ENCODE measurements at places on chromosomes 6 and 20.

GRCh38 chr20:43751167-43752050 is 24.6 kb upstream of the GTSF1L start:
- DNase-seq, result no peak

- DNase-seq, result no peak
Observed at GRCh38 chr6:82467338-82467737, 103.7 kb downstream of the TPBG start.

DNA sequence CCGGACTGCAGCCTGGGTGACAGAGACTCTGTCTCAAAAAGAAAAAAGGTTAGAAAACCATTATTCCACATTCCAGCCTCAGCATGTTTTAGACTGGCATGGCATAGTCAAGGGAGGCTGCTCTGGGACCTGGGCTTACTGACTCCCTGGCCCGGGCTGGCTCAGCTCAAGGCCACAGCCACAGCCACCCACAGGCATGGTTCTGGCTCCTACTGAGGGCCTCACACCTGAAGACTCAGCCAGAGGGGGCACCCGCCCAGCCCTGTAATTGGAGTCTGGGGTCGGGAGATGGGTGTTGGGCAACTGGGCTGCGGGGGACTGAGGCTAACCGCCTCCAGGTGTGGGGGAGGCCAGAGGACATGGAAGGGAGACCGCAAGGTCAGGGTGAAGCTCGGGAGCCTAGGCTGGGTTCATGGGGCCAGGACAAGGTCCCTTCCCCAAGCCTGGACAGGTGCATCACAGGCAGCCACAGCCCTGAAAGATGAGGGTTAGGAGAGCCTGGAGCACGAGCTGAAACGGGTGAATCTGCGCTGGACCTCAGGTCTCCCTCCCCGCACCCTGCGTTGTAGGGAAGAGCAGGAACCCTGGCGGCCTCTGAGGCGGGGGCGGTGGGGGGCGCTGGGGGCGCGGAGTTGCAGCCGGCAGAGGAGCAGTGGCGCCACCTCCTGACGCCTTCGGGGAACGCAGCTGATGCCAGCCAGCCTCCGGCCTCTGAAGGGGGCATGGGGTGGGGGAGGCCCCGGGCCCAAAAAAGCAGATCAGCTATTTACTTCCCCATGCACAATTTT is 67.7 kb upstream of the SRSF6 start:
- no peak for DNase-seq

DNA sequence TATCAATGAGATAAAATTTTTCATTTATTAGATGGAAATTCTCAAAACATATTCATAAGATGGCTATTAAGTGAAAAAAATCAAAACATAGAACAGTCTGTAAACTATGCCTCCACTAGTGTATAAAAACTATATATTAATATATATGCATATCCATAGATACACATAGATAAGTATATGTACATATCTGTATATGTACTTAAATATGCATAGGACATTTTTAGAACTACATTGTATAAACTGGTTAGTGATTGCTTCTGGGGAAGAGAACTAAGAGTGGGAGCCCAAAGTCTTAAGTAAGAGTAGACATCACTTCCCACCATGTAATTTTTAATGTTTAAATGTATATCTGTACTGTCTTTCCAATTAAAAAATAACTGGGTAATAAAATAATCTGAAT is 31.5 kb downstream of the IPCEF1 start:
- no peak for DNase-seq

DNA sequence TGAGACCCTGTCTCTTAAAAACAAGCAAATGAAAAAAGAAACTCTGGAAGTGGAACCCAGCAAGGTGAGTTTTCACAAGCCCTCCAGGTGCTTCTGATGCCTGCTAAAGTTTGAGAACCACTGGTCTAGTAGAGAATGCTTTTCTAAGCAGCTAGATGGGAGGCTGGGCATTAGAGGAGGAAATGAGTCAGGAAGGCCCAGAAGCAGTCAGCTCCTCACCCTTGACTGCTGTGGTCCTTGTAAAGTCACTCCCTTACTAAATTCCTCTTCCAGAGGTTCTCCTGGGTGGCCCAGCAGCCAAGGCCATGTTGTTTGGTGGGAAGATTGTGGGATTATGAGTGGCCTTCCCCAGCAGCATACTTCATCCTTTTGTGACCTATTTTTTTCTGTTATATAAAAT is 52.0 kb upstream of the FYN start:
- DNase-seq, result no peak

GRCh38 chr6:82963191-82963925 is 102.3 kb downstream of the UBE3D start:
- no peak for DNase-seq

DNA sequence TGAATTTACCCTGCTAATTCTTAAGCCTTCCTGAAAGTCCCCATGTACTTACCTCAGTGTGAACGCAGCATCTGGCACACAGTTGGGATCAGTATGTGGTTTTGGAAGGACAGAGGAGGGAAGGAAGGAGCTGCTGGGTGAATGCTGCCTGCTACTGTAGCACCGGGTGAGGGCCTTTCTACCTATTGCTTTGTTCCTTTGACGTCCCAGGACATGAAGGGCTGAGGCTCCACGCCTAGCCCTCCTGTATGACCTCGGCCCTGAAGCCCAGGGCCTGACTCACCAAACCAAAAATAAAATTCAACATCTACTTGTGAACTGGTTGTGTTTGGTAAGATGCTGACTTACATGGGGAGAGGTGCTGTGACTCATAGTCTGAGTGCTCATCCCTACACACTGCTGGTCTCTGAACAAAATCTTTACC is 51.1 kb downstream of the ARID1B start:
- DNase-seq, result no peak

DNA sequence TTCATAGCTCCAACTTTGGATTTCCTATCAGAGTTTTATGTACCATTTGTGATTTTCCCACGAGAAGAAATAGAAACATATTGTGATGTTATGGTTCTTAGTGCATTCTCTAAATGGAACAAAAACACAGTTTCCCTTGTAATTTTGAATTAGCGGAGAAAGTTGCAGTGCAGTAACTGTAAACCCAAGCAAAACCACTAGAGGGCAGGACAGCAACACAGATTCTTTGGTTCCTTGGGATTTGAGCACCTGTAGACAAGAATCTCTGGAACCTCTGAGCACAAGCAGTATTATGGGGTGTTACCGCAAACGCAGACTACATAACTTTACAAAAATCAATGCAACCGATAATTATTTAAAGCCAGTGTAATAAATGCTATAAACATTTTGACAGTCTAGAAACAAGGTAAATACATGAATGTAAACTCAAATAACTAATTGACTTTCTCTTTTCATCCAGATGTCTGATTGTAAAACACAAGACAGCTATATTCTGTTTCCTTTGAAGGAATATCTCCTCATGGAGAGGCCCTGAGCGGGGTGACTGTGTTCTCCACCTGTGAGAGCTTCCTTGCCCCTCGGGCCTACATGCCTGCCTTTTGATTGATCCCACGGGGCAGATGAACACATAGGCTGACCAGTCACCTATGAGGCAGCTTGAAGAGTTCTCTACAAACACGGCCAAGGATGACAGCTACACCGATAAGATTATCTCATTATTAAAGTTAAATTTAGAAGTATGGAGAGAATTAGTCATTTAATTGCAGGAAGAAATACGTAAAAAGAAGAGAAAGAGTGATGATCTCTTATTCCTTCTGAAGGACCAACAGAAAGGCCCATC is 67.5 kb upstream of the COL21A1 start:
- no peak for DNase-seq

- no peak for DNase-seq
Observed at GRCh38 chr20:251354-251753, 6.2 kb upstream of the DEFB132 start.

GRCh38 chr6:169921853-169922824 is 170.7 kb downstream of the ERMARD start:
- DNase-seq, result no peak

GRCh38 chr6:4818272-4818938 is 42.2 kb downstream of the CDYL start:
- DNase-seq, result no peak

DNA sequence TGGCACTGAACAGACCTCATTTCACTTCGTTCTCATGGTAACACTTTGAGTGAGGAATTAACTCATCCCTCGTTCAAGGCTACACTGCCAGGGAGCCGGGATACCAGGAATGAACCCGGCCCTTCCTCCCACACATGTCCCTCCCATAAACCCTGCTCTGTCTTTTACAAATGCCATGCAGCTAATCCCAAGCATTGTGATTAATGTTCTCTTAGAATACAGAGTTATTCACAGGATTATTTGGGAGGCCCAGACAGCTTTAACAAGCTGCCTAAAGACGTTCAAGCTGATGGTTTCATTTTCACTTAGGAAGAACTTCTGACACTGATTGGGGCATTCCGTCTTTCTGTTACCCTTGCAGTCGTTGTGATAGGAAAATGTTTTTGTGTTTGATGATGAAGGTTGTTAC is 42.5 kb upstream of the CD83 start:
- no peak for DNase-seq

DNA sequence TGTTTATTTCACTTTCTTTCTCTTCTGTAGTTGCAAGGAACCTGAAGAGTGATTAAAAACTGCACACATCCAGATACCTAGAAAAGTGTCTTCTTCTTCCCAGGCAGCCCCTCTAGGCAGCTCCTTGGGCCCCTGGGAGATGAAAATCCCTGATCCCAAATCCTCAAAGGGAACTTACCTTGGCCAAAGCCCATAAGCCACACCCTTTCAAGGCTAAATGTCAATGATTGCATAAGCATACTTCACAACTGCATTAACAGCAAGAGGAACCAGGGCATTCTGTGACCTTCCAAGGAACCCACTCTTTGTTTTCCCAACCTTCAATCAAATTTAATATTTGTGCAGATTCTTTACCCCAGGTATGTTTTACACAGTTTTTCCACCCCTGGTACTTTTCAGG is 4.4 kb upstream of the HMGN3 start:
- no peak for DNase-seq

DNA sequence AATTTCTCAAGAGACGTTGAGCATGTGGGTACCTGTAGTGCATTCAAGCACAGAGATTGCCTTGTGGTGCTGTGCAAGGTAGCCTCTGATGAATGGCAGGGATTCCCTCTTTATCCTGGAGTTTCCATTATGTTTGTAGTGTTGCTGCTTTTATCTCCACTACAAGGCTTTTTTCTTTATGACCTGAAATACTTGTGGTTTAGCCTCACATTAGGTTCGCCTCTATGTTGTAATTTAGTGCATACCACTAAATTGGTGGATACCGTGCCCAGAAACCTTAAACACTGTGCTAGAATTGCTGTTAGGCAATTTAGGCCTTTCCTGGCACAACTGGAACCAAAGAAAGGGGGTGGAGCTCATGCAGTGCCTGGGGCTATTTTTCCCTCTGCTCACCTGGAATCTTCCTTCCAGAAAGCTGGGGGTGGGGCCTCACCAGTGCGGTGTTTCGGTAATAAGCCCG is 76.8 kb downstream of the NCOA7 start:
- DNase-seq, result no peak

- DNase-seq, result no peak
Observed at GRCh38 chr6:87723170-87724078, 21.4 kb upstream of the AKIRIN2 start.

GRCh38 chr6:44243345-44243744 is 3.6 kb upstream of the HSP90AB1 start:
- DNase-seq, result no peak

DNA sequence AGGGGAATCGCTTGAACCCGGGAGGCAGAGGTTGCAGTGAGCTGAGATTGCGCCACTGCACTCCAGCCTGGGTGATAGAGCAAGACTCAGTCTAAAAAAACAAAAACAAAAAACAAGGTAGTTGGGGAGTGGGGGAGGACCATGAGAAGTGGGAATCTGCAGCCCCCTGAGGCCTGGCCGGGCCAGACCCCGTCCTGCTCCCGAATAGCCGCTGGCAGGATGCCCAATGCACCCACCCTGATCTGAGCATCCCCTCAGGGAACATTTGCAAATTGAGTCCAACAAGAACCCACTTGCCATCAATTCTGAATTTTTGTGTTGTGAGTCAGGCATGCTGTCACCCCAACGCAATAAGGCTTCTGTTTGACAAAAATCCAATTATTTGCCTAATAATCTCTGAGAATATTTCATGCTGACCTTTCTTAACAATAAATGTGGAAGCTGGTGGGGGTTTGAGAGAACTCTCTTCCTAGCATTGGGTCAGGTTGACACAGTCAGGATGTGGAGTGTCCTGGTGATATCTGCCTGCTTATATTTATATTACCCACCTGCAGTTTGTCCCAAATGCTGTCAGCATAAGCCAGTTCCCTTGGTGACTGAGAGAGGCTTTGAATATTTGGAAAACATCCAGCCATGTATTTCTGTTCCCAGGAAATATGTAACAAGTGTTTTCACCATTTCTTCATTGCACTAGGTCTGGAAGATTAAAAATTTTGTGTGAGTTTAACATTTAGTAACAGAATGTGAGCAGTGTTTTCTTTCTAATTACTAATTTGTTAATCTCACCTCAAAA is 28.4 kb upstream of the FRMD1 start:
- DNase-seq, result no peak

GRCh38 chr20:11274141-11274594 is 600.4 kb upstream of the JAG1 start:
- DNase-seq, result no peak

- no peak for DNase-seq
Observed at GRCh38 chr6:158028421-158028820, 46.8 kb downstream of the SYNJ2 start.

- DNase-seq, result no peak
Observed at GRCh38 chr6:146304181-146304580, 239.5 kb upstream of the RAB32 start.

- DNase-seq, result no peak
Observed at GRCh38 chr6:147514831-147515230, 6.3 kb downstream of the SAMD5 start.

DNA sequence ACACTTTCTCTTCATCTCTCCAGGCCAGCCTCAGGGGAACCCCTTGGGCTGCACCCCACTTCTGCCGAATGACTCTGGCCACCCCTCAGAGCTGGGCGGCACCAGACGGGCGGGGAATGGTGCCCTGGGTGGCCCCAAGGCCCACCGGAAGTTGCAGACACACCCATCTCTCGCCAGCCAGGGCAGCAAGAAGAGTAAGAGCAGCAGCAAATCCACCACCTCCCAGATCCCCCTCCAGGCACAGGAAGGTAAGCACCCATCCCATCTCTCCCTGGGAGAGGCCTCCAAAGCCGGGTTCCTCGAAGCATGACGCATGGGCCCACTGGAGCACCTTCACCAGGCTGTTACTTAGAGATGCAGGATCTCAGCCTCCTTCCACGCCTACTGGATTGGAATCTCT is 11.3 kb downstream of the MDFI start:
- DNase-seq, result no peak

- DNase-seq, result no peak
Observed at GRCh38 chr6:145453376-145453775, 281.9 kb downstream of the EPM2A start.

- DNase-seq, result no peak
Observed at GRCh38 chr6:158638324-158638854, 6.2 kb downstream of the DYNLT1 start.

GRCh38 chr20:3658716-3659491 is 4.3 kb downstream of the GFRA4 start:
- no peak for DNase-seq

- no peak for DNase-seq
Observed at GRCh38 chr6:50846144-50846851, 27.6 kb downstream of the TFAP2B start.

Data from effector CD8-positive, alpha-beta T cell (primary cell).